Stimulated activated CD4-positive, alpha-beta T cell treated with anti-CD3 and anti-CD28 coated beads, TNF-alpha, amount 100 ng/mL, for 1 hour (primary cell): ENCODE measurements at places on chromosomes 16 and 17.

- no peak for DNase-seq
Observed at GRCh38 chr17:70447588-70447987, 278.3 kb downstream of the KCNJ2 start.

GRCh38 chr17:82449131-82449882 is 1.2 kb downstream of the CYBC1 start:
- DNase-seq, result peak; percentile 32

DNA sequence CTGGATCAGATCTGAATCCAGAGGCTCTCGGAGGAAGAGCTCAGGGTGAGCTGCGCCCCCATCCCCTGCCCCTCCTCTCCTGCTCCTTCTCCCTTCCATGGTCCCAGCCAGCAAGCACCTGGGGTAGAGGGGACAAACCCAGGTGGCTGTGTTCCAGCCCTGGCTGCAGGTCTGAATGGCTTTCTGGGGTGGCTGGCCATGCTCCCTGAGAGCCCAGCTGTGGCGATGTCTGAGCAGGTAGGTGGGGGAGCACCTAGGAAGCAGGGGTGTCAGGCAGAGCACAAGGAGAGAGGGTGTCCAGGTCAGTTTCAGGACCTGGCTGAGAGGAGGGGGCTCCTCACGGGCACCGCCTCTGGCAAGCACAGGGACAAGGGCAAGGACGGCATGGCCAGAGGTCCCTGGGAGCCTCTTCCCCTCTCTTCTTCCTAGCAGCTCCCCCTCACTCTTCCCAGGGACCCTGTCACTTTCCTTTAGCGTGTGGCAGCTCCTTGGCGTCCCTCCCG is 310.0 kb downstream of the SEC14L1 start:
- no peak for DNase-seq

DNA sequence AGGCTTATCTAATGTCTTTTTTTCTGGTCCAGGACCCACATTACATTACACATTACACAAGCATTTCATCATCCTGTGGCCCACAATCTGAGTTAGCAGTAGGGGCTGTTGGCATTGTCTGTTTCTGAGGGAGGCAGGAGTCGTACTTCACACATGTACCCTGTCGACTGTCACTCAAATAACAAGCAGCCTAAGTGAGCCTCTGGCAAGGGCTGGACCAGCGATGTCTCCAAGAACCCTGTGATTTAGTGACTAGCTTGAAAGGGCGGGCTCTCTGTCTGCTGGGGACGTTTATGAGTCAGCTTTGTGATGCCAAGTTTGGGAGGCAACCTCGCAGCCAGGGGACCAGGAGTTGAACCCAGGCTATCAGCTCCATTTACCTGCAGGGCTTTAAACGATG is 251.4 kb downstream of the HS3ST3B1 start:
- no peak for DNase-seq

- DNase-seq, result no peak
Observed at GRCh38 chr17:20299013-20299412, 168.3 kb downstream of the LGALS9B start.

GRCh38 chr17:12523244-12523643 is 142.4 kb upstream of the MYOCD start:
- DNase-seq, result no peak

- no peak for DNase-seq
Observed at GRCh38 chr16:21257284-21257683, 20.8 kb downstream of the CRYM start.

DNA sequence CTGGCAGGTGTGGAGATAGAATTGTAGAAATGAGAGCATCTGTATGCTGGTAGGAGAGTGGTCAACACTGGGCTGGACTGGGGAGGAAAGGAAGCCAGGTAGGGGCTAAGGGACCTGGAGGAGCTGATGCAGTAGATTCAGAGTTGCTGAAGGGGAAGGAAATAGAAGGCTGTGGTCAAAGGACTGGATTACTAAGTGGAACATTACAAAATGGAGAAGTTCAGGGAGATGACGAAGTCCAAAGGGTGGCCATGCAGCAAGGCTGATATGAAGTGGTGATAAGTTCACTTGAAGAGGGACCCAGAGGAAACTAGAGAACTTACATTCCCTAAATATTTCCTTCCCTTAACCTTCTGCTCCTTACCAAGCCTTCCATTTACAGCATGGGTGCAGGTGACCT is 8.6 kb upstream of the CCL2 start:
- no peak for DNase-seq

GRCh38 chr17:43453331-43453812 is 30.4 kb upstream of the DHX8 start:
- no peak for DNase-seq

DNA sequence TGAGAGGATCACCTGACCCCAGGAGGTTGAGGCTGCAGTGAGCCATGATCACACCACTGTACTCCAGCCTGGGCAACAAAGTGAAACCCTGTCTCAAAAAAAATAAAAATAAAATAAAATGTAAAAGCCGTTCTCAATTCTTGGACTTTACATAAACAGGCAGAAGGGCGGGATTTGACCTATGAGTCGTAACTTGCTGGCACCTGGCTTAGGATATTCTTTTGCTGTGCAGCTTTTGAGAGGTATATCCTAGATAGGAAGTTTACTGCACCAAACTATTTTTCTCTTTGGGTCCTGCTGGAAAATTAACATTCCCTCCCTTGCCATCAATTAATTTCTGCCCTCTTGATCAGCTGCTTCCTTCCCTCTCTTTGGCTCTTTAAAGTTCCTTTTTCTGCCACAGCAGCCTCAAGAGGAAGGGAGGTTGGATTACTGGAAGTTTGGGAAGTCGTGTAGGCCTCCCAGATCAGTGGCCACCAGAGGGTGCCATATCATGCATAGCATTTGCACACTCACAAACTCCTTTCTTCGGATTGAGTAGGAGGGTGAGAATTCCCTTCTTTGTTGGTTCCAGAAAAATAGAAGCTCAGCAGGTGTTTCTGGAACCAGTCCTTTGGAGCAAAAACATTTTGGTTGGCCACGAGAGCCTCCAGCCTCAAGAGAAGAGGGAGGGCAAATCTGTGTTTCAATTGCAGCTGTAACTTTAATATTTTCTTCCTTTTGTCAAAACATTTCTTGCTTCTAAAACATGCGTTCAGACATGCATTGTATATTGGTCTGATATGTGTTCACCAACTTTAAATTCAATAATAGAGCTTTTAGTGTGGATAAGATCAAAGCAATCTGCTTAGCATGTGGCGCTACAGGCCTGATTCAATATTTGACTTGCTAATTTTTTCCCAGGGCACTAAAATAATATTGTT is 147.3 kb downstream of the CCDC182 start:
- no peak for DNase-seq

DNA sequence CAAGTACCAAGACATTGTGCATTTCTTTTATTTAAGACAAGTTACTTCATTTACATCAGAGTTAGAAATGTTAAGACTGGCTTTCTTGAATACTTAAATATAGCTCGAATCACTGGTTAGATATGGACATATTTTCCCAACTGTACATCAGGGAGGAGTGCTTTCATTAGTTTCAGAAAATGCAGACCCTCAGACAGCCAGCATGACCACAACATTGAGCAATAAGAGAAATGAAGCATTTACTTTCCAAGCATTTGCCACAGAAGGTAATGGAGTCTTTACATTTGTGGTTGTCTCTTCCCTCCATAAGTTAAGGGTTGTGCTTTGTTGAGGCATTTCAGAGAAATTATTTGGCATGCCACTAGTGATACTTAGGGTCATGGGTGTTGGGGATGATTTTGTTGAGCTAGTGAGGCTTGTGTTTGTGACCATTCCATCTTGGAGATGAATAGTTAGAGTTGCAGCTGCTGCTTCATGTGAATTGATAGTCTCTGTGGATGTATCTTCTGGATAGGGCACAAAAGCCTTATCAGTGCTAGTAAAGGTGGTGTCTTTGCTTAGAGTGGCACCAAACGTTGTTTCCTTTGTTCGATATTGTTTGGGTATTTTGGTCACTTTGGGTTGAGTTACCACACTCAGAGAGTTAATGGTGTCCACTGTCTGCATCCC is 2.1 kb downstream of the OMG start:
- DNase-seq, result no peak

- no peak for DNase-seq
Observed at GRCh38 chr16:69490707-69491324, 66.4 kb downstream of the CYB5B start.

DNA sequence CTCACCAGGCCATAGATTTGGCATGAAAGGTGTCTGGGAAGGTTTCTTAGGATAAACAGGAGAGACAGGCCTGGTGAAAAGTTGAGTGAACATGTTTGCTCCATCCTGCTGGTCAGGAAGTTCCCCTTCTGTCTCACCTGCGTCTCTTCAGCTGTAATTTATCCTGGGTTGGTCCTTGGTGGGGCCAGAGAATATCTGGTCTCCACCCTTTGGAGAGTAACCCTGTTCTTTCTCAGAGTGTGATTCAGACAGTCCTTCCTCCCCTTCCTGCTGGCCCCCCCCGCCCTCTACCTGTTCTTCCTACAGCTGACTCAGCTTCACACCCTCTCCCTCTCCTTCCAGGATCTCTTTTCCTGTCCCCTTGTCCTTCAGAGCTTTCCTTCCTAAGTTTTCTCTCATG is 17.1 kb downstream of the MINK1 start:
- no peak for DNase-seq

- no peak for DNase-seq
Observed at GRCh38 chr17:50797135-50797810, 30.0 kb upstream of the ANKRD40CL start.

- DNase-seq, result no peak
Observed at GRCh38 chr16:66134875-66135274, 231.6 kb upstream of the CDH5 start.

DNA sequence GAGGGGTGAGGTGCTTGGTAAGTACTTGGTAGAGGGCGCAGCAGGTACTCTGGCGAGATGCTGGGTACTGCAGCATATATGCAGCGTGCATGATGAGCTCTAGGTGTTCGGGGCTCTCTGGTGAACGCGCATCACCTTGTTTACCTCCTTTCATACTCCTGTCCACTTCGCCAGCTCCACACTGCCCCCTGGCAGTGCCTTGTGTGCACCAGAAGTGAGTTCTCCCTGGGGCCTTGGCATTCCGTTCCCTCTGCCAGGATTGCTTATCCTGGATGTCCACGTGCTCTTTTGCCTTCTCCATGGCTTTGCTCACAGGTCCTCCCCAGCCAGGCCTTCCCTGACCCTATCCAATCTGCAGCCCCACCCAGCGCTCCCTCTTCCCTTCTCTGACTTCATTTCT is 154.2 kb downstream of the MRM1 start:
- DNase-seq, result no peak
